T-helper 1 cell (primary cell): ENCODE measurements at places on chromosomes 4 and X.

DNA sequence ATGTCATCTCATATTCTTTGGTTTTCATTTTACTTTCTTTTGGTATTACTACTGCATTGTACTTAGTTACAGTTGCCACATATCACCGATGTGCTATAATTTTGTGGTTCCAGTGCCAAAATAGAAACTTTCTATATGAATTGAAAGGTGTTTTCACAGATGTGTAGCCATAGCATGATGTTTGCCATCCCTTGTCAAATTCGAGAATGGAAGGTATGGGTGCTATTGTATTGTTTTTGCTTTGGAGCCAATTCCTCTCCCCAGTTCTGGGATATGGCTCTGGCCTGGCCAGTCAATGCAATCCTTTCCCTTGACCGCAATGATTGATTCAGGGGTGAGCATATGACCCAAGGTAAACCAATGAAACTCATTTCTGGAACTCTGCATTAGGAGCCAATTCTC lies 86.2 kb upstream of the RPS6KA3 start:
- DNase-seq, result no peak

DNA sequence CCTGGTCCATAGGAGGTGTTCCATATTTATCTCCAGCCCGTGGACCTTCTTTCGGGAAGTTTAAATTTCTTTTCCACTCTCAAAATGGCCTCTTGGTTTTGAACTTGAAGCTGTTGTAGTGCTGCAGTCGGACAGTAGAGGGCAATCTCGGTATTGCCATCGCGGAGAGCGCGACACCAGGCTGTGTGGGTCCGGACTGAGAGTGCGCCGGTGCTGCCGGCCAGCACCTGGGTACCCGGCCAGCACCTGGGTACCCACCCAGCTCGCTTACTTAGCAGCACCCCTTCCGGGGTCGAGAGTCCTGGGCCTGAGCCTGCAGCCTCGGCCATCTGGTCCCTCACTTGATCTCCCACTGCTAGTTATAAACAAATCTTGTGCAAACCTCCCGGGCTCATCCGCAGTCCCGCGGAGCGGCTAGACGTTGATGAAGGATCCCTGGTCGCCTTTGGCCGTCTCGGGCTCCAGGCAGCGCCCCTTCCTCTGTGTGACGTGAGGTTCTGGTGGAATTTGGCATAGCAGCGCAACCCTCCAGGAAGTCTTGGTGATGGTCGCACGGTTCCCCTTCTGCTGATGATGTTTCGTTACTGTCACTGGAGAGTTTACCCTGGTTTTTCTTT lies 18.0 kb downstream of the FAM9A start:
- DNase-seq, result no peak

- DNase-seq, result no peak
Measured at GRCh38 chrX:119625843-119626242, 19.6 kb upstream of the NKRF start.

DNA sequence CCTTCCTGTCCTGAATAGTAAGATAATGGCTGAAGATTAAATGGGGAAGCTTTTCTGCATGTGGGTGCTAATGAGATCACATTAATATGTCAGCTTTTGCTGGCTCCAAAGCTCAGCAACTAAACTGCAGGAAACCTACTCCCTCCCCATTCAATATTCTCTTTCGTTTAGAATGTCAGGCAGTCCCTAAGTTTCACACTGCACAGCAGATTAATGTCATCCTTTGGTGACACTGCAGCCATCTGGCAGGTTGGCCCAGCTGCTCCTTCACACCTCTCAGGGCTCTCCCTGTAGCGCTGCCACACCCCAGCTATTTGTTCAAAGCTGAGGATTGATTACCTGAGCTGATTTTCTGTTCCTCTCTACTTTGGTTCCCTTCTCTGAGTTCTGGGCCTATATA lies 110.5 kb downstream of the KDR start:
- no peak for DNase-seq
